CD4-positive, alpha-beta memory T cell (primary cell): ENCODE measurements at places on chromosomes 7 and 10.
A peak's percentile ranks its signal among the peaks of the same experiment; 100 is the strongest.

- no peak for DNase-seq
Measured at GRCh38 chr10:114308531-114309363, 69.7 kb downstream of the VWA2 start.

- DNase-seq, result no peak
Measured at GRCh38 chr7:4519819-4520520, 162.1 kb upstream of the FOXK1 start.

DNA sequence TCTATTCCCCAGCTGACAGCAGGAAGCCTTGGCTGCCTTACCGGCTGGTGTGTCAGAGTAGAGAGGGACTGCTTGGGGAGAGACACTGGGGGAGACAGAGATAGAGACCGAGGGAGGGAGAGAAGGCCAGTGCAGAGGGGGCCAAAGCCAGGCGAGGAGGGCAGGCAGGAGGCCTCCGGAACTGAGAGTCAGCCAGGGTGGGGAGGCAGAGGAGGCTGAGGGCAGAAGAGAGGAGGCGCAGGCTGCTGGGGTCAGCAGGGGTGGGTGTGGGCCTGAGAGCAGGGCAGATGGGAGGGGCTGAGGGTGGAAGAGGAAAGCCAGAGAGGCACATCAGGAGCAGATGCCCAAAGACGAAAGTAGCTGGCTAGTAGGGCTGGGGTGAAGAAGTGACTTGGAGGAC is 57.2 kb upstream of the PAX2 start:
- no peak for DNase-seq

DNA sequence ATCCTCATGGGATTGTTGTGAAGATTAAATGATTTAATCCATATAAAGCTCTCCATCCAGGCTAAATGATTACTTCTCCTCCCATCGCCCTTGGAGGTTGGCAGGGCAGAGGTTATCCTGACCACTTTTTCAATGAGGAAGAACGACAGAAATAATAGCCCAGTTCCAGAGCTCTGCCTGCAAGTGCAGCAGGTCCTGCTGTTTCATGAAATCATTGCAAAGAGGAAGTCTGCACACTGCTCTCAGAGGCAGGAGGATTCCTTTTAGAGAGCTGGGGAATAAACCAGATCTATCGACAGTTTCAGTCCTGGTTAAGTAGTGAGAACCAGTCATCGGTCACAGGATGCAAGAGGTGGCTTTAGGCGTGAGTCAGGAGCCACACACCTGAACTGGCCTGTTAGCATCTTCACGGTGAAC is 25.0 kb upstream of the CDH23 start:
- DNase-seq, result no peak

DNA sequence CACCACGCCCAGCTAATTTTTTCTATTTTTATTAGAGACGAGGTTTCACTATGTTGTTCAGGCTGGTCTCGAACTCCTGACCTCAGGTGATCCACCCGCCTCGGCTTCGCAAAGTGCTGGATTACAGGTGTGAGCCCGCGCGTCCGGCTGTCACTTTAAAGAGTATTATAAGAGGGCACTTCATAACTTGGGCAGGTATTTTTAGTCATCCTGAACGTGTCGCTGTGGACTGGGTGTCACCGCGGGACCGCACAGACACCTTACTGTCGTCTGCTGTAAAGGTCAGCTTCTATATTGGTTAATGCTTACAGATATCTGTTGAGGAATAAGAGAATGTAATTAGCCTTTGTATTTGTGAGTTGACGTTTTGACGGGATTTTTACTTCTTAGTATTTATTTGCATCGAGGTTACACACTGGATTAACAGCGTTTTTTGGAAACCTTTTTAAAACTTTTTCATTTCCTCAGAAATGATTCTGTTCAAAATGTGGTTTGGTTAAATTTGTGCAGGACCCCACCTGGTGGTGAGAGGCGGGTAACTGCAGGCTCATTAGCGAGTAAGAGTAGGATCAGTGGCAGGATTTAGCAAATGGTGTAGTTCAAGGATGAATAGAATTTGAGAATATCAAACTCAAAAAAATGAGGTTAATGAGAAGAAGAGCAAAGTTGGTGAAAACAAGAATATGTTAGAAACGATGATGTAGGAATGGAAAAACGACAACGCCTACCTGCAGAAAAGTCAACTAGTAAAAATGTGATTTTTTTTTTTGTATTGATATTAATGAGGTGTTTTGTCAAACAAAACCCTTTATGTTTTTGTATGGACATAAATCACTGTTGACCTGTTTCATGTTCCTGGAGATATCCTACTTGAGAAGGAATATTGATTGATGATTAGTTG is 3.2 kb downstream of the DNAJB6 start:
- peak; percentile 68 for DNase-seq

DNA sequence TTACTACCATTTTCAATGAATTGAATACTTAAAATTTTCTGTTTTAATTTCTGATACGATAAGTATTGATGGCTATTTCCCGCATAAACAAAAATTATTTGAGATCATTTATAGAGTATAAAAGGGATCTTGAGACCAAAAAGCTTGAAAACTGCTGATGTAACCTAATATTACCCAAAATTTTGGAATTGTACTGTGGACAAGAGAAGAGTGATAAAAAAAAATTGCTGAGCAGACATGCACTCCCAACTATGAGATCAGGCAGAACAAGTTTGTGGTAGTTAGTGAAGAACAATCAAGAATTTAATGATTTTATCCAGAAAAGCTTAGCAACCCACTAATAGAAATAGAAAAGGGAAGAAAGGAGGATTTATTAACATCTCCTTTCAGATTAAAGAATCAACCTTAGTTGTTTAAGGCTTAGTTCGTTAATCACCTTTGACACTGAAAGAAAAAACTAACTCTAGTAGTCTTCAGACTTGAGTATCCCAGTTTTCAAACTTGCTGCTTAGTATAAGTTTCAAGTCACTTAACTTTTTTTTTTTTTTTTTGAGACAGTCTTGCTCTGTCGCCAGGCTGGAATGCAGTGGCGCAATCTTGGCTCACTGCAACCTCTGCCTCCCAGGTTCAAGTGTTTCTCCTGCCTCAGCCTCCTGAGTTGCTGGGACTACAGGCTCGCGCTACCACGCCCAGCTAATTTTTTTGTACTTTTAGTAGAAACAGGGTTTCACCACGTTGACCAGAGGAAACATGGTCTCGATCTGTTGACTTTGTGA is 50.6 kb upstream of the ZC3HAV1 start:
- no peak for DNase-seq

DNA sequence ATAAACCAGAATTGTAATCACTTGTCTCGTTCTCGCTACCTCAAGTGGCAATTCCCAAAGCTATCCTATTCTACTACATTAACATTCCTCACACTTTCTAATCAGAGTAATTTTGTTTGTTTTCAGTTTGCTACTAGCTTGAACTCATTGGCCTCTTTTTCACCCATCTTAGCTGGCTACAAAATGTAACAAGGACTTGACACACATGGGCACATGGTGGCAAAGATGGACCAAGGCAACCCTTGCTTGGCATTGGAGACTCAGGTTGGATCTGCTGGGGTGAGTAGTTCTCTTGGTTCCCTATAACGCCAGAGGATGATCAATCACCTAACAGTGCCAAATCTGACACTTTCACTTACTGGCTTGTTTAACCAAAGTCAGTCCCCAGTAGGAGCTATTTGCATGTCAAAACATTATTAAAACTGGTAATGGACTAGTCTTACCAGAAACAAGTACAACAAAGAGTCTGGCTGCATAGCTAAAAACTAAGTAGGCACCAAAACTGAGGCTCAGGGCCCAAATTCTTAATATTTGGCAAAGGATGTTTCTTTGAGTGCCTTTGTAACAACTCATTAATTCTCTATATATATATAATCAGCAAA is 1.9 kb downstream of the USP6NL start:
- DNase-seq, result no peak

GRCh38 chr10:70568781-70569495 is 33.6 kb downstream of the PRF1 start:
- DNase-seq, result no peak

GRCh38 chr7:114928060-114928459 is 6.2 kb downstream of the MDFIC start:
- DNase-seq, result no peak

GRCh38 chr10:11551916-11552602 is 59.4 kb downstream of the USP6NL start:
- no peak for DNase-seq

DNA sequence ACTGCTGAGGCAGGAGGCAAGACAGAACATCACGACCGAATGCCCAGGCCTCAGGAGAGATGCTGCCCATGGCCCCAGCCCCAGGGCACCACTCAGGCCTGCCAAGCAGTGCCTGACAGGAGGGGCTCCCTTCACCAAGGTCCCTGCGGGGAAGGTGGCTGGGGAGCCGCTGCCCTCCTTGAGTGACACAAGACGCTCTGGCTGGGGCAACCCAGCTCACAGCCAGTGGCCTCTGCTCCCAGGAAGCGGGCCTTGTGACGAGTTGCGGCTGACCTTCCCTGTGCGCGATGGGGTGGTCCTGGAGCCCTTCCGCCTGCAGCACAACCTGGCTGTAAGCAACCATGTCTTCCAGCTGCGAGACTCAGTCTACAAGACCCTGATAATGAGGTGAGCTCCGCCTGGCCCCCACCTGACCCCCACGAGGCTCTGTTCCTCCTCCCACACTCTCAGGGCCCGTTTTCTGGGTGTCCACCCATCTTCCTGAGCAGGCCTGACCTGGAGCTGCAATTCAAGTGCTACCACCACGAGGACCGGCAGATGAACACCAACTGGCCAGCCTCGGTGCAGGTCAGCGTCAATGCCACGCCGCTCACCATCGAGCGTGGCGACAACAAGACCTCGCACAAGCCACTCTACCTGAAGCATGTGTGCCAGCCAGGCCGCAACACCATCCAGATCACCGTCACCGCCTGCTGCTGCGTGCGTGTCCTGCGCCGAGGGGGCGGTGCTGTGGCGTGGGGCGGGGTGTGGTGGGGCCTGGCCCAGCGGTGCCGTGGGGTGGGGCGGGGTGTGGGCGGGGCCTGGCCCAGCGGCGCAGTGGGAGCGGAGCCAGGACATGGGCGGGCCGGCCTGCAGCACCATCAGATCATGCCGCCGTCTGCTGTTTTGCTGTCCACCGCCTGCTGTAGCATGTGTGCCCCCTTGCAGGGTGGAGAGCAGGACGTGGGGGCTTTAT is 12.8 kb downstream of the ZMIZ2 start:
- DNase-seq, result no peak

GRCh38 chr7:22635349-22635748 is 91.7 kb upstream of the IL6 start:
- no peak for DNase-seq

DNA sequence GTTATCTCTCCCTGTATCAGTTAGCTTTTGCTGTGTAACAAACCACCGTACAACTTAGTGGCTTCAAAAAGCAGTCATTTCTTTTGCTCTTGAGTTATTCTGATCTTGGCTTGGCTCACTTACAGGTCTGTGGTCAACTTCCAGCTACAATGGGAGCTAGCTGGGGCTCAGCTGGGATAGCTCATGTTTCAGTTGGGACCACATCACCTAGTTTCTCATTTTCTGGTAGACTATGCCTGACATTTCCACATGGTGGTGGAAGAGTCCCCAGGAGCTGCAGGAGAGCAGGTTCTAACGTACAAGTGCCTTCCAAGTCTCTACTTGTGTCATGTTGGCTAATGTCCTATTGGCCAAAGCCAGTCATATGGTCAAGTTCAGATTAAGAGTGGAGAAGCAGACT is 25.8 kb upstream of the PIP4K2A start:
- no peak for DNase-seq

DNA sequence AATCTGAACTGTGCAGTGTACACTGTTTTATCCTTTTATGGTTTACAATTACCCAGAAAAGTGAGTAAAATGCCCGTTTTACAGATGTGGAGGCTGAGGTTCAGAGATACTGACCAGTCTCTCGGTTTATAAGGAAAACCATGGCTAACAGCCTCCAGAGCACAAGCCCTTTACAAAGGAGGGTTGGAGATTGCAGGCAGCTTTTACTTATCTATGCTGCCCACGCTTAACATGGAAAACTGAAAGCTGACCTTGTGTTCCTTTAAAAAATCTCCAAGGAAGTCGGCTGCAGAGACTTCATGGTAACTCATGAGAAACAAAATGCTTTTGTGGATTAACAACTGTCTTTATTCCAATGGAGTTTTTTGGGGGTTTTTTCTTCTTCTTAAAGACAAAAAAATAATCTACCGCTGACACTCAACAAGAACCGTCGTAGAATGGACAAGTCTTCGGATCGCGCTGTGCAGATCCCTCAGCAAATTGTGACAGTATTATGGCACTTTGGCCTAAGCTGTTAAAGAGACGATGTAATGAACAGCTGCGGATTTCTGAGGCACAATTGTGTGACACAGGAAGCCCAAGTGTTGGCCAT is 654 bp upstream of the SLF2 start:
- no peak for DNase-seq

DNA sequence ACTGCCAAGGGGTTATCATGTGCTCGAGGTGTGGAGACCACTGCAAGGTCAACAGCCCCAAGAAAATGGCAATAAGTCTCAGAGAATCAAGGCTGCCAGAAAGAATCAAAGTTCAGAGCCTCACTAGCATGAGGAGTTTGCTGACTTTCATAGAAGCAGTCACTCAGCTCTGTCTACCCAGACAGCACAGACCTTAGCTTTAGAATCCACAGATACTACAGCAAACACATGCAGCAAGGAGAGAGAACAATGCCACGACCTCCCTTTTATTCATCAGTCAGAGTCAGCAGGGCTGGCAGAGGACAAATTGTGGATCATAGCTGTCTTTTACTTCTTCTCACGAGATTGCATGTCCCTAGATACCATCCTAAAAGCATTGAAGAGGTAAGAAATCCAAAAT is 121.3 kb downstream of the MBL2 start:
- no peak for DNase-seq

GRCh38 chr7:78510580-78511188 is 712.1 kb downstream of the PHTF2 start:
- DNase-seq, result no peak

DNA sequence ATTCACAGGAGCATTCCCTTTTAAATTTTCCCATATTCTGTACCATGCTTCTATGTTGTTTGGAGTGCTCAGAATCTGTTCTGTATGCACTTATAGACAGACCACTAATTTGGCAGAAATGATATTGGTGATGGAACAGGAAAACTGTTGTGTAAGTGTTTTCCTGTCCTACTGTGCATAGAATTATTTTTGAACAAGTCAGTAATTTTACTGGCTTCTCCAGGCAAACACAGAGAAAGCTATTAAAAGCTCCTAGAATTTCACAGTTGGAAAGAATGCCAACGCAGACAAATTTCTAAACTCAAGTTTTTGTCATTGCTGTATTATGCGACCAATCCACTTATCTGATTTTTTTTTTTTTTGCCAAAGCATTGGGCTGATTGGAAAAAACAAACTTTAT is 55.7 kb downstream of the ANKMY2 start:
- DNase-seq, result no peak

GRCh38 chr7:2040893-2041270 is 191.9 kb downstream of the MAD1L1 start:
- no peak for DNase-seq
